ENCODE measurements at places on chromosomes 6 and 20.

GRCh38 chr6:37725957-37726356 is 28.3 kb upstream of the MDGA1 start:
- no peak for DNase-seq

DNA sequence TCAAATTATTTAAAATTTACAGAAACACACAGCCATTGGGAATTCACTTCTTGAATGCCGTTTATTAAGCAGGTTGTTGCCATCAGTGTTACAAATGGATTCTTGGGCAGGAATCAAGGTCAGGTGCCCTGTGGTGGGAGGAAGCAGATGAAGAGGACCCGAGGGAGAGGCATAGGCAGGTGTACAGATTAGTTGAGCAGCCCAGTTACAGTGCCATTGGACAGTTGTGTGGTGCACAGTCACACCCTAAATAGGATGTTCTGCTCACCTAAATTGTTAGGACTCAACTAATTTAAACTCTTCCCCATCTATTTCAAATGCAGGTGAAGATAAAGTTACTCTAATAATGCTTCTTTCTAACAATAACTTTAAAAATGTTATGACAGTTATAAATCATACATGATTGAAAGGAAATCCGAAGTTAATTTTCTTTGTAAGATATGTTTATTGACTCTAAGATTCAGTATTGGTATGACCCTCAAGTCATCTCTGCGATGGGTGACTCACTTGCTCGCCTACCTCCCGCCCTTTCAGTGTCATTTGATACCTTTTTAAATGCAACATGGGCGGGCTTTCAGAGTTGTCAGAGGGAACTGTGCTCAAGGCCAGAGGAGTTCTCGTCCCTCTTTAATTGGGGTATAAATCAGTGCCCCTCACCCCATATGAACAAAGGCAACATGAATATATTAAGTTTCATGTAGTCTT is 35.1 kb downstream of the DSE start:
- DNase-seq, result no peak

DNA sequence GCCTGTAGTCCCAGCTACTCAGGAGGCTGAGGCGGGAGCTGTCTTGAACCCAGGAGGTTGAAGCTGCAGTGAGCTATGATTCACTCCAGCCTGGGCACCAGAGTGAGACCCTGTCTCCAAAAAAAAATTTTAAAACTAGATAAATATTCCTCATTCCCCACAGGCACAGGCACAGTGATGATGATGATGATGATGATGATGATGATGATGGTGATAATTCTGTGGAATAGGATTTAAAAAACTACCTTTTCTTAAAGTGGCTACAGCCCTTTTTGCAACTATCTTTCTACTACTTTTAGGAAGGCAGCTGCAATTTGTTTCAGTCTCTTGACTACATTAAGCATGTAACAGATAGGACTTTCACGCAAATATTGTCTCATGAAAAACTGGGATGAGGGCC is 76.6 kb upstream of the SCAF8 start:
- no peak for DNase-seq

GRCh38 chr20:62615750-62616251 is 26.5 kb upstream of the SLCO4A1 start:
- DNase-seq, result no peak

DNA sequence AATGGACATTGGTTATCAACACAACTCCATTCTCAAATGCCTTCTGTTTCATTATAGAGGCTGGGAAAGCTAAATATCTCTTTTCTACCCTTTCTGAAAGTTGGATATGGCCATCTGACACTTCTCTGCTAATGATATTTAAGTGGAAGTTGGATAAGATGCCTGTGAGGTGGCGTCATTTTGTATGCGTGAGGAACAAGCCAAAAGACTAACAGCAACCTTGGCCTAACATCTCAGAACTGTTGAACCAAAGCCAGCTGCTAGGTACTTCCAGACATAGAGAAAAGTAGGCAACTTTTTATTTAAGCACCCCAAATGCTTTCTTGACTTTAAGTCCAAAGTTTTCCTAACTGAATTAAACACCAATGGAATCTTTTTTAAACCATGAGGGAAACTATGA is 708.4 kb downstream of the CD109 start:
- DNase-seq, result no peak

GRCh38 chr6:85436939-85437495 is 12.9 kb upstream of the NT5E start:
- no peak for DNase-seq

DNA sequence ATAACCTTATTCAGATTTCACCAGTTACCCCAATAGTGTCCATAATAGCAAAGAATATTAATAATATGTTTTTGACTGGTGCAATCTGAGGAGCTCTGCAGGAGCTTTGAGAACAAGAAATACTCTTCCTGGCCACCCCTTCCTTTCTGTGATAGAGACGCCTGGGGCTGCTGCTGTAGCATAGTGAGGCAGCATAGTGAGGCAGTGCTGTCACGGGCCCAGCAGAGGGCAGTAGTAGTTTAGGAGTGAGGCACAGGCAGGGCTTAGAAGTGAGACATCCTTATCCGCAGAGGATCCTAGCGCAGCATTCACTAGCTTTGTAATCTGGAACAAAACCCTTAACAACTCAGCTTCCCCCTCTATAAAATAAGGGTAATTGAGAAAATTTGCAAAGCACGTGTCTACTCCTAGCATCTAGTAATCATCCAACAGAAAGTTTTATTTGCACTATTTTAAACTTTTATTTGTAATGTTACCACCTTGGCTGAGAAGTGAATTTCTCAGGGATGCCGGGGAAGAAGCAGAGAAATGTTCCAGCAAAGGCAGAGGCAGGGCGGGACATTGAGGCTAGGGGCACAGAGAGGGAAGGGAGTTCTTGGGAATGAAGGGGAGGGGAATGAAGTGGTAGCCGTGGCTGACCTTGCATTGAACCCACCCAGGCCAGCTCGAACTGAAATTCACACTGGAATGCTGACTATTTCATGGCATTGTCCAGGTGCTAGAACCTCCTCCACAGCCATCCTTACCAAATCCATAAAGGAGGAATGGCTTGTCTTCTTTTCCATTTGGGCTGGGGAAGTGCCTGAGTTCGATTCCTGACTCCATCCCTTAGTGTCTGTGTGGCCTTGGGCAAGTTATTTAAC is 78.8 kb downstream of the CDS2 start:
- DNase-seq, result peak; percentile 79

GRCh38 chr6:24545691-24546090 is 50.9 kb downstream of the ALDH5A1 start:
- DNase-seq, result no peak

DNA sequence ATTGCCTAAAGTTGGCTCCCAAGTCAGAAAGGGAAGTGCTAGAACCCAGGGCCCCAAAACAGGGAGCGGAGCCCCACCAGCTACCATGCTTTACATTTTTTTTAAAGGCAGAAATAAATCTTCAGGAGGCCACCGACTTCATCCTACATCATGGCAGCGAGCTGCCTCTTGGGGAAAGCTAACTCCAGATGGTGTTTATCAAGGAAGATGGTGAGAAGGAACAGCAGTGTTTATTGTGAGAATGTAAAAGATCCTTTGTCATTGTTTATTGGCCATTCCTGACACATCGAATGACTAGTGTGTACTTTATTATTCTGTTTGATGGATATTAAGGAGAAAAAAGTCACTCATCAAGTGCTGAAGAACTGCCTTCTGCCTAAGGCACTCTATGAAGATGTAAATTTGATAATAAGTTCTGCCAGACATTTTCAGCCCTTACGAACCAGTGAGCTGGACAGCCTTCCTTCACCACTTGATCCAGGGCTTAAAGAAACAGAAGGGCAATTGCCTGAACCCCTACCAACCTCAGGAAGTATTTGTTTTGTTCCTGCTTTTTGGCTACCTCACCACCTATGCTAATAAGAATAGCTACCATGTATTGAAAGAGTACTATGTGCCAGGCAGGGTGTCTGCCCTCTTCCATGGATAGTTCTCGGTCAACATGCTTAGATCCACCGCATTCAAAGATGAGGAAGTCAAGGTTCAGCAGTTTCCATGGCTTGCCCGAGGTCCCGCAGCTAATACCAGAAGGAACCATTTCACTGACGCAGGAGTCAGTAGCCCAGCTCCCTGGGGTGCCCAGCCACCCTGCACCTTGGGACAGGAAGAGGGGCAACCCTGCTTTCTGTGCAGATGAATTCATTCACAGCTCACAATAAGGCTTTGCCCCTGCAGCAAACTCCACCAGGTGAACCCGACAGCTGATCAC is 194.7 kb upstream of the RREB1 start:
- no peak for DNase-seq

DNA sequence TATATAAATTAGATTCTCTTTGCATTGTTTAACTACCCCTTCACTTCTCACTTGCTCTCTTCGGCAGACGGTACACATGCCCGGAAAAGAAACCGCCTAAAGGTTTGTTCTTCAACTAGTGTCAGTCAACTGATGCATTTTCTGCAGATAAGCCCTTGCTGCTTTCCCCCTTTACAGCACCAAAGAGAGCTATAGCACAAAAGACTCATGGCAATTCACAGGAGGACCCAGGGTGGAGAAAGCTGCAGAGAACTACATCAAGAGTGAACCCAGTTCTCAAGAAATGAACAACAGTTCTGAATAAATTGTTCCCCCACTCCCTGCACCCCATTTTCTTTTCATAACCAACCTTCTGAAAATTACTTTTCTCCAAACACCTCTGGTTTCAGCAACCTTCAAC is 8.9 kb downstream of the CD164 start:
- no peak for DNase-seq

- no peak for DNase-seq
These were observed 3.2 kb downstream of the FOXC1 start for GRCh38 chr6:1612974-1613306.

DNA sequence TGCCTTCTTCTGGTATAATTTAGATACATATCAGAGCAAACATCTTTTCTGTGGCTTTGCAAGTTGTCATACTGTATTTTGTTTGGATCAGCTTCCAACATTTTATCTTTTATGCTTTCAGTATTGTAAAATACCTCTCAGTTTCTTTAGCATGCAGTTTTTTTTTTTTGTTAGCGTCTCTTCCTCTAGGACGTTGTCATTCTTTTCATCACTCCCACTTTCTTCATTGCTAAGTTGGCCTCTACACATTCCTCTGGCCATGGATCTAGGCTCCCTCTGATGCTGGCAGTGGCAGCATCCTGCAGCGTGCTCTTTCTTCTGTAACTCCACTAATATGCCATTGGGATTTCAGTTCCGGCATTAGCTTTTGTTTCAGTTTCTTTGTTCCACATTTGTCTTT is 21.7 kb downstream of the RPRD1B start:
- no peak for DNase-seq

Data from type B pancreatic cell (in vitro differentiated cells).